Fibroblast of skin of abdomen (primary cell): ENCODE measurements at places on chromosomes 1 and 21.

- DNase-seq: peak; percentile 74
These were observed 37.3 kb upstream of the TMEM222 start for GRCh38 chr1:27284425-27285273.

GRCh38 chr1:3898994-3899753 is 898 bp downstream of the C1orf174 start:
- no peak for DNase-seq

- no peak for DNase-seq
These were observed 36.6 kb downstream of the POFUT2 start for GRCh38 chr21:45250914-45251634.

DNA sequence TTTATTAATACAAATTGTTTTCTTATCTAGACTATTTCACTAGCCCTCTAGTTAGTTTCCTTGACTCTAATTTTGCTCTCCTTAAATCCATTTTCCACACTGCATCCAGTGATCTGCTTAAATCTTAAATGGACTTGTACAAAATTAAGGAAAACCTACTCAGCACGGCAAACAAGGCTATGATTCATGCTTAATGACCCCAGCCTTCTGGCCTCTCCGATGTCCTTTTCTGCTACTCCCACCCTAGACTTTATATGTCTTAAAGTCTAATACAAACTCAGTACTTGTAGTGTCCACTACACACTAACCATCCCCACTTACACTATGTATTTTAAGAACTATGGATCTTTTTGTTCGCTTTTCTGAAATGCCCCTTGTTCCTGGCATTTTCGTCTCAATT is 2.2 kb downstream of the TMED5 start:
- DNase-seq: no peak

DNA sequence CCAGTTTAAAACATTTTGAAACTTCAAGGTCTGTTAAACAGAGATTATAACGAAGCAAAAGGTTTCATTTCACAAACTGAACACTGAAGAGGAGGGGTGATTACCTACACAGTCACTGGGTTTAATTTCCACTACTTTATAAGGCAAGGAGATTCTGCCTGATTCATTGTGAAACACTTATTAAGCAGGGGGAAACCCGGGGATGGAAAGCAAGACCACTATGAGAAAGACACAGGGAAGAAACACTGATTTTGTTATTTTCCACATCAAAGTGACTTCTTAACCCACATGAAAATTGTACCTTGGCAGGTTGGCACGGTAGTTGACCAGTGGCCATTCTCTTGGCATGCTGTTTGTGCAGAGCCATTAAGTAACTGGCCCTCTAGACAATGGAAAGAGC is 8.1 kb upstream of the F5 start:
- DNase-seq: no peak

DNA sequence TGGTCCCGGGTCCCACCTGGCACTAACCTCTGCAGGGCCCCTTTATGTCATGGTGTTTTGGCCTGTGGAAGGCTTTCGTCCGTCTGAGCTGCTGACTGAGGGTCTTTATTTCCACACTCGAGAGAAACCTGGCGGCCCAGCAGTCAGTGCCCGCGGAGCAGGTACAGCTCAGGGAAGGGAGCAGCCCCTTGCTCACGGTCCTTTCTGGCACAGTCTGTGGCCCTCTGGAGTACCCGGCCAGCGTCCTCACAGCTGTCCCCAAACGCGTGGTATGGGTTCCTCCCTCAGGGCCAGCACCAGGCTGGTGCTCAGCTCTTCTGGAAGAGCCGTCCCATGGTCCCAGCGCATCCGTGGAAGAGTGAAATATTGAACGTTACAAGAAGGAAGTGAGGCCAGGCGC is 24.3 kb downstream of the SKI start:
- DNase-seq: no peak

- DNase-seq: no peak
These were observed 32.2 kb upstream of the ANGPTL7 start for GRCh38 chr1:11156963-11157362.

DNA sequence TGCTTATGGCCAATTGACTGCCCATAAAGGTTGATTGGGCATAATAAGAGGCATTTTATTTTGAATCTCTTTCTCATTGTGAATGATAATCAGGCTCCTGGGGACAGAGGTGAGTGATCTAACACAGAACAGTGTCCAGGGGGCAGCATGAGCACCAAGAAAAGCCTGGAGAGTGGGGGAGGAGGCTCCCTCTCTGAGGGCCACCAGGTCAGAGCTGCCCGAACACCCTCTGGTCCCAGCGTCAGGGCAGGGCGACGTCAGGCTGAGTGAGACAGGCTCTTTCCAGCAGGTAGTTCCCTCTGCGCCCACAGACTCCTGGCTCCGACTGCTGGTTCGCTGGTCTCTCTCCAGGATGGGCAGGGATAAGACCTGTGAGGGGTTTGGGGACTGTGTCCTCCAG is 250.2 kb upstream of the C1orf174 start:
- no peak for DNase-seq

DNA sequence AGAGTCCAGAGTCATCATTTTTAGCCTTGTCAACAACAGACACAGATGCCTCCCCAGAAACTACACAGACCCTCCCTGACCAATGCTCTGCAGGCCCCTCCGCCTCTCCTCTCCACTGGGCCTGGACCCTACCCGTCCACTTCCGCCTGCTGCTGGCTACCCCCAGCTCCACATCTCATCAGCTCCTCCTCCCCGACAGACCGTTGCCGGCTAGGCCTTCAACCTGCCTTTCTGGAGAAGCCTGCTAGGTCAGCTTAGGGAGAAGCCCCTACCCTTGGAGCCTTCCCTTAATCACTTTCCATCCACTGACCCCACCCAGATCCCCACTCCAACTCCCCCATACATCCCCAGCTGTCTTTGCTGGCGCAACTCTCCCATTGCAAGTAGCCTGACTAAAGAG is 1.4 kb downstream of the TRIM17 start:
- DNase-seq: no peak

GRCh38 chr1:205917466-205918238 is 25.6 kb downstream of the SLC26A9 start:
- no peak for DNase-seq

DNA sequence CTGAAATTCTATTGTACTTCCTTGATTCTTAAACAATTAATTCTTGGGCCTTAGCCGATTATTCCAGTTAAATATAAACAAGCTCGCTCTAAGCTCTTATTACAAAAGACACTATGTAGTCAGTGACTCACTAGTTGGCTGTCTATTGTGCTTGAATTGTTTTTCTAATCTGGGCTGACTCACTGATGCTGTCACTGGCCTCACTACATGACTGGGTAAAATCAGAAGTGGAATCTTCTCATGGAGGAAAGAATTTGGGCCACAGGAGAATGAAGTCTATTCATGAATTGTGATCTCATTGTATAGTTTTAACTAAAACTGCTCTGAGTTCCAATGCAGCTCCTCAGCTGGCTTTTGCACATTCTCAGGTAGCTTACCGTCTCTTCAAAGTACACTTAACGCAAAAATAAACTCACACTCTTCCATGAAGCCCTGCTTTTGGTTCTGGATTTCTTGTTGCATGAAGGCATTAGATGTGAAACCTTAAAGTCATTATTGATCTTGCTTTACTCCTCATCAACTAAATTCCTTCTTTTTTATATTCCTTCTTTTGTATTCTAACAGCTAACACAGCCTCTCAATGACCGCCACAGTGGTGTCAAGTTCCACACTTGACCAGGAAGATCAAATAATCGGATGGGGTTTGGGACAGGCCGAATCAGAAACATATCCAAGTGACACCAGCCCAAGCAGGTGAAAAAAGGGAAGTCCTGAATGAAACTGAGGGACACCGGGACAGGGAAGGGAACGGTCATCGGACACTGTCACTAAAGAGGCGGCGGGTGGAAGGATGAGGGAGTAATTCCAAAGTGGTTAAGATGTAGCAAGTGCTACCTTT is 80.9 kb upstream of the LBR start:
- DNase-seq: peak; percentile 96

DNA sequence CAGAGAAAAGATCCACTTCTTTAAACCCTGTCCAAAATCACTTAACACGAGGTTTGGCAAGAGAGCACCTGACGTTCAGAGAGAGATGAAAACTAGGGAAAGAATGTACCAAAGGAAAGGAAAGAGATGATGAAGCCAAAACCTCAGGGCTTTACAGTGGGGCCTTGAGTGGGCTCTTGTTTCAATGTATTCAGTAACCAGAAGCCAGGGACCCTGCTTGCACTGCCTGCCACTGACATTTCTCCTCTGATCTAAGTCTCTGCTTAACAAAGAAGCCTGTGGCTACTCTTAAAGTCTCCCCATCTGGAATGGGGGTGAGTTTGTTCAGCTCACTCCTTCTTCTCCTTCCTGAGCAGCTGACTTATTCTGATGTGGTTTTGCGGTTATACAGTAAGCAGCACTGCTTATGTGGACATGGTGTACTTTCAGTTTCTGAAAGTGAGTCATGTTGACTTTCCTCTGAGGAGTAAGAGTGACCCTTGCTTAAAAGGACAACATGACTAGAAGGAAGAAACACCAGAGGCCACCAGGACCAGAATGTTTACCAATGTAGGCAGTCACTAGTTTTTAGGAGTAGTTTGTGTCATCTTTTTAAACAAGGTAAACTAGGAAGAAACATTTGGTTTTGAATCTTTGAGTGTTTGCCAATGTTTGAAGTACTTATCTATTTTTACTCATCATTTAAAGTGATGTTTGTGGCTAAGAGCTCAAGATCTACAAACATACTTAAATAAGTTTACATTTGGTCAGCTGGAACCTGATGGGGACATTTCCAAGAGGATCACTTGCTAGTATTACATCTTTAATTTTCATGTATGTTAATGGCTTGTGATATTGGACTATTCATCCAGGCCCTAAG is 87.4 kb downstream of the FASLG start:
- DNase-seq: peak; percentile 95

DNA sequence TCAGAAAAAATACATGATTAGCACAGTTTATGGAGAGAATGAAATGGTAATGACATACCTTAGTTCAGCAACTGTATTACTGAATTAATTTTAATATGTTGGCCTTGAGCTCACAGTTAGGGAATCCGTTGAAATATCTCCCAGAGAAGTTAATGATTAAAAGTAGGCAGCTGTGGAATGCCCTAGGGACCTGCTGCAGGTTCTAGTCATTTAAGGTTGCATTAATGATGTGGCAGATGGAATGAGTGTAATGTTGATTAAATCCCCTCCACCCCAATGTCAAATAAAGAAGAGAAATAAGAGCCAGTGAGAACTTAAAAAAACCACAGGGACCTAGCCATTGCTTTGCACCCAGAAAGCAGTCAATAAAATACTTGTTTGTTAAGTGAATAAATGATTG is 40.3 kb upstream of the TRIM45 start:
- DNase-seq: no peak

DNA sequence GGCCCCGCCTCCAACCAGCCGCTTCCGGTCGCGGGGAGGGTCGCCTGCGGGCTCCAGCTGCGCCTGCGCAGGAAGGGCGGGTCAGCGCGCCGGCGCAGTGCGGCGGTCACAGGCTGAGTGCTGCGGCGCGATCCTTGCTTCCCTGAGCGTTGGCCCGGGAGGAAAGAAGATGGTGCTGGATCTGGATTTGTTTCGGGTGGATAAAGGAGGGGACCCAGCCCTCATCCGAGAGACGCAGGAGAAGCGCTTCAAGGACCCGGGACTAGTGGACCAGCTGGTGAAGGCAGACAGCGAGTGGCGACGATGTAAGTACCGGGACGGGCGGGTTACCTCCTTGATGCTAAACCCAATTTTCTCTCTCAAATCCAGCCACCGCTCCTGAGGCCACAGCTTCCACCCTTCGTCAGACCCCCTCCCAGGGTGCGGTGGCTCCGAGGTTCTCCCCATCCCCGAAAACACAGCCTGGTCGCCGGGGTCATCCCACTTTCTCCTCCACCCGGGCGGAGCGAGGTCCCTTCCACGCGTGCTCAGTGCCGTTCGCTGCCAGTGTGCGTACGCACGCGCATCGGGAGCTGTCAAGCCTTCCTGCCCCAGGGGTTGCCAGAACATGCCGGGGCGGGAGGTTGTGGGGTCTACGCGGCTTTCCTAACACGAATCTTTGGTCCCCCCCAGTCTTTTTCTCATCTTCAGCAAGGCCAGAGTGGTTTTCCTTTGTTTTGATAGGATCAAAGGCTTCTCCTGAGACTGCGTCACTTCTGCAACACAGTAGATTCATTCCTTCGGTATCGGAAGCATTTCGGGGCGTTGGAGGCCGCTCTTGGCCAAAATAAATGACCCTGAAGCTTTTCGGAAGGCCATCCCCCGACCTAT is at the start of gene SARS1:
TSS of gene SARS1 (plus strand) at position 95 of the 870 bp plus-strand sequence. CDS start at position 170, 75 bp downstream.
- DNase-seq: peak; percentile 88

- DNase-seq: no peak
These were observed 17.7 kb upstream of the SAMD11 start for GRCh38 chr1:905811-906599.
